Cortex of kidney (tissue), 1 donor: ENCODE measurements at places on chromosomes 7 and 10.

GRCh38 chr7:125358551-125359167, 429.0 kb upstream of the POT1 start:
- no peak for DNase-seq

DNA sequence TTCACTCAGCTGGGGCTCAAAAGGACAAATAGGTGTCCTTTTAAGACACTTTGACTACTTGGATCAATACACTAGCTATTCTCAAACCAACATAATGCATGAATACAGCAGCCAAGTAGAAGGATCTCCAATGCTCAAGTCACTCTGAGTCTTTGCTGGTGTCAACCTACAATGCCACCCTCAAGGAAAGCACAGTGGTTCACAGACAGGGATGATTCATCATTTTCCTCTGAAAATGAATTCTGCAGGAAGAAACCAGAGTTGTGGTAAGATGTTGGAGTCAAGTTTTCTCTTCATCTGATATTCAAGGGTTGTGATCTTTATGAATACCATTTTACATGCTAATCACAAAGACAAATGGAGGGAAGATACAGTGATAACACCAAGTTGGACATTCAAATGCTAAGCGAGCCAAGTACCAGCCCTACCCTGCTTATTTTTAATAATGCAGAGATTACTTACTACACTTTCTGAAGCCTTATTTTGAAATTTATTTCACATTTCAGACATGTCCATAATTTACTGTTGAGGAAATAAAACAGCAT, 143.1 kb upstream of the FGFR2 start:
- no peak for DNase-seq

DNA sequence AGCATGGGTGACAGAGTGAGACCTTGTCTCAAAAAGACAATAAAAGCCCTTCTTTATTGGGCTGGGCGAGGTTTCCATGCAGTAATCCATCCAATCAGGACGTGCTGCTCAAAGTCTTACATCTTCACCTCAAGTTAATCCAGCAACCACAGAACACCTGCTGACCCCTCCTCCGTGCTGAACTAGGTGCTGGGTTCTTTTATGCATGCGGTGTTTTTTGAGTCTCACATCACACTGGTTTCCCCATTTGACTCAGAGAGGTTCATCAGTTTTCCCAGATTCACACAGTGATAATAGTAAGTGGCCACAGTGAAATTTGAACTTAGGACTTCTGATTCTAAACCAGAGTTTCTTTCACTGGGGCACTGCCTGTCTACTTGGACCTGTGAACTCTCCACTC, 58.3 kb upstream of the GTF2I start:
- DNase-seq, result no peak

DNA sequence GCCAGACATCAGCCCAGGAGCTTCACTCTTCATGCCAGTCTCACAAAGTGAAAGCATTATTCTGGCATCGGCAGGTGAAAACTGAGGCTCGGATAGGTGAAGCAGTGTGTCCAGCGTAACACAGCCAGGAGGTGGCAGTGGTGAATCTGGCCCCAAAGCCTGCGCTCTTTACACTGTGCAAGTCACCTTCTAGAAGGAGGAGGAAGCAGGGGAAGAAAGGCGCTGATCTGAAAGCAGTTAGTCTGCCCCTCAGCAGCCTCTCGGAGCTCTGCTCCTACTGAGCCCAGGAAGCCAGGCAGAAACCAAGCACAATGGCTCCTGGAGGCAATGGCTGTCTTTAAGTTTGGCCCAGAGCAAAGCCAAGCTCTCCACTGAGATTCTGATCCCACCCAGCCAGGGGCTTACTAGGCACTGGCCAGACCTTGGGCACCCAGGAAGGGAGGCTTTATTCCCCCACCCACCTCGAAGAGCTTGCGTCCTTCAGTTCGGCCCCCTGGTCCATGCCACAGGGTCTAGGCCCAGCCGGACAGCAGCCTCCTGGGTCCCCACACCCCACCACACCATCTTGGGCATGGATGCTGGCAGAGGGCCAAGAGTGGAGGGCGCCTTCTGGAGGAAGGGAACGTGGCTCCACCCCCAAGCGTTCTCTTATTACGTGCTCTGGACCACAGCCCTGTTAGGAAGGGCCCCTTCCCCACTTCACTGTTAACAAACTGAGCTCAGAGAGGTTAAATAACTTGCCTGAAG, 104.5 kb downstream of the GRID1 start:
- no peak for DNase-seq

DNA sequence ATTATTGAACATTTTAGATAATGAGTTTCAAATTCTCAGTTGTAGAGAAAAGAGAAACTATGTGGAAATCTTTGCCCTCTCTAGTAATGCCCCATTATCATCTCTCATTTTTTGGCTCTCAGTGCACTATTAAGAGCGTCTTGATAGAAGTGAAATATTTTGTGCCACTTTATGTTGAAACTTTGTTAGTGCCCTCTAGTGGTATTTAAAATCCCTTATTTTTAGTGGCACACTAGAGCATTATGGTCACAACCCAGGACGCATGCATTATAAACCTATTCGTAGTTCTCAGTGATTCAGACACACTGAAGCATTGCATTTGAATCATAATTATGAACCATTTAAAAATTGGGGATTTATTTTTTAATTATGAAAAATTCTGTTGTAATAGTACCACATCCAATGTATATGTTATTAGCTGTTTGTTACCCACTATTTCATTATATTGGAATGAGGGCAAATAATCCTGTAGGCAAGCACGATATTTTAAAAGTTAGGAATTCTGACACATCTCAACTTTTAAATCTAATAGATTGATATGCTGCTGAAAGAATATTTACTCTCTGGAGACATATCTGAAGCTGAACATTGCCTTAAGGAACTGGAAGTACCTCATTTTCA, 21.9 kb downstream of the PDCD4 start:
- DNase-seq, result no peak
